ENCODE measurements at places on chromosomes 3 and 15.

- DNase-seq: no peak
- H3K4me1 ChIP-seq: peaks cover 19% of the 10 kb centered on the region
- no peak overlapping the region for H3K27ac ChIP-seq
- peaks cover 57% of the 10 kb centered on the region for H3K36me3 ChIP-seq
- no peak overlapping the region for H3K4me3 ChIP-seq
- no peaks in the 10 kb centered on the region for H3K27me3 ChIP-seq
Observed at GRCh38 chr3:5213574-5213966, 26.1 kb downstream of the EDEM1 start.

DNA sequence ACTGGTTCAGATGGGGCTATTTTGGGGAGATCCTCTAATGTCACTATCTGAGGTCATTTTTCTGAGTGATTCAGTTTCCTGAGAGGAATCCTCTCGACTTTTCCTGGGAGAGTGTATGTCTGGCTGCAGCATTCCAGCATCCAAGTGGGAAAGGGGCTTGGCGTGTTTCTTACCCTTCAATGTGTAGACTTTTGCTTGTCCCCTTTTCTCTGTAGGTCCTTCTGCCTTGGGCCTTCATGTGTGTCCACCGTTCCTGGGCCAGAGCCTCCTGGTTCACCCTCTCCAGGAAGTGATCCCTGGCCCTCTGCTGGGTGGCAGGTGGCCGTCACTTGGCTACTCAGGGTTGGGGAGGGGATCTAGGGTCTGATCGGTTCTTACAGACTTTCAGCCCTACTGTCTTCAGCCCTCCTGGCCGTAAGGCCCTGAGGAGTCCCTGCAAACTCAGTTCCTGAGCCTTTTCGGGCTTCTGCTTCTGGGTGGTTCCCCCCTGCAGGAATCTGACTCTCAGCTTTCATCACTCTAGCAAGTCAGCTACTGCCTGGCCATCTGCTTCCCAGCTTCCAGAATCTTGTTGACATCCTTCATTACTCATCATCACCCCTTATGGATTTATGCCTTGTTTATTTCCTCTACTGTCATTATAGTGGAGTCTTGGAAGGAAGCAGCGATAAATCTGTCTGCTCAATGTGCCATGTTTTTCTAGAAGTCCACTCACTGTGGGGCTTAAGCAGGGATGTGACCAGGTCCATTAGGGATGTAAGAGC, 36.5 kb downstream of the GOLGA6L10 start:
- H3K36me3 ChIP-seq: no peaks in the 10 kb centered on the region
- H3K4me3 ChIP-seq: no peak overlapping the region
- no peaks in the 10 kb centered on the region for H3K4me1 ChIP-seq
- H3K27me3 ChIP-seq: no peaks in the 10 kb centered on the region

DNA sequence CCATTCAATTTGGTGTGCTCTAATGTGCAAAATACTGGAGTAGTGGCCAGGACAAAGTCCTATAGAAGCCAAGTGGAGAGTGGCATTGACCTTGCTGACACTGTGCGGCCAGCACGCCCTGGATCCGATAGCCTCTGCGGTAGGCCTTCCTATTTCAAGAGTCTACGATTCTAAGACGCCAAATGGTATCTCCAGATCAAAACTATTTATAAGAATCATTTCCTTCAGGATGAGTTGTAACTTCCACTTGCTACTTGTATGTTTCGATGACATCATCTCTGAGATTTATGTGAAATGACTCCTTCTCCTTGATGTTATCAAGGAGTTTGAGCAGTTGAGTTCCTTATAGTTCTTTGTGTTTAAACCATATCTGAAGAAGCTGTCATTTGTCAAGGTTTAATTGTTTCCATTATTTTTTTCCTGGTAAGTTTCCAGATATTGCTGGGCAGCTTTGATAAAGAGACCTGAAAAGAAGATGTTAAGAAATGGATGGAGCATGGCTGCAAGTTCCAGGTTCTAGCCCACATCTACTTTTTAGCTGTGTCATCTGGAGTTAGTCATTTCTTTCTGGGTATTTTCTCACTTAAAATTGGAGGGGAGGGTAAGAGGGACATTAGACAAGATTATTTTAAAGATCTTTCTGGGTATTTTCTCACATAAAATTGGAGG, 71.8 kb downstream of the TMEM44 start:
- H3K4me3 ChIP-seq: no peak overlapping the region
- no peaks in the 10 kb centered on the region for H3K27me3 ChIP-seq
- H3K36me3 ChIP-seq: no peaks in the 10 kb centered on the region
- no peak overlapping the region for H3K27ac ChIP-seq
- H3K4me1 ChIP-seq: peaks cover 7% of the 10 kb centered on the region

- H3K27me3 ChIP-seq: no peaks in the 10 kb centered on the region
- no peak for DNase-seq
- peaks cover 21% of the 10 kb centered on the region for H3K4me1 ChIP-seq
- H3K27ac ChIP-seq: no peak overlapping the region
- H3K36me3 ChIP-seq: no peaks in the 10 kb centered on the region
- no peak overlapping the region for H3K4me3 ChIP-seq
Observed at GRCh38 chr3:194270627-194271459, 80.3 kb downstream of the CPN2 start.

GRCh38 chr3:87161013-87161412, 66.1 kb upstream of the CHMP2B start:
- H3K27me3 ChIP-seq: no peaks in the 10 kb centered on the region
- peaks cover 11% of the 10 kb centered on the region for H3K4me1 ChIP-seq
- H3K4me3 ChIP-seq: no peak overlapping the region
- H3K36me3 ChIP-seq: no peaks in the 10 kb centered on the region
- H3K27ac ChIP-seq: no peak overlapping the region

All from progenitor cell of endocrine pancreas (in vitro differentiated cells).